ENCODE measurements at places on chromosomes 12 and 14. TPM values are rescaled to one million over a fixed set of nuclear protein-coding genes. Genes with fewer than 3 reads are reported as not detected.

Gene SAV1
- 42.8 TPM for total RNA-seq

Gene APOF
- total RNA-seq, result not detected

Gene ALDH1L2
- 5.0 TPM for total RNA-seq

Gene MLH3
- 33.4 TPM for total RNA-seq

Gene CCDC175
- total RNA-seq, result not detected

Gene RIMBP2
- 0.09 TPM for total RNA-seq

Gene RGS6
- 2.6 TPM for total RNA-seq

Gene SCARB1
- total RNA-seq, result 35.3 TPM

Gene SSTR1
- 9.2 TPM for total RNA-seq

Gene NEUROD4
- total RNA-seq, result not detected

Gene NPFF
- total RNA-seq, result not detected
